MM.1S (cell line): ENCODE measurements at places on chromosomes 6 and 20.

DNA sequence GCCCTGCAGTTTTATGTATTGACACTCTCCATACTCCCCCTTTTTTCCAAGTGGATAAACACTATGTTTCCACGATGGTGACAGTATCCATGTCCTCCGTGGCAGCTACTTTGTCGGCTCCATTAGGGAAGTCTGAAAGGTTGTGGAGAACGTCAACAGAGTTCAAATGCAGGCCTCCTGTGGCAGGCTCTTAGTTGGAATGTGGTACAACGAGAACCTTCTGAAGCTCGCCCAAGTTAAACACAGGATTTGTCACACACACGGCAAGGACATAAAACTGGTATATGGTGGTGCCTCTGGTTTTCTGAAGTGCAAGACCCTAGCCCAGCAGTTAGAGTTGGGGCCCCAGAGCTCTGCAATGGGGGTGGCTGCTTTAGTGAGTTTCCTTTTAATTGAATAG, 187.0 kb upstream of the TAB2 start:
- DNase-seq = no peak

DNA sequence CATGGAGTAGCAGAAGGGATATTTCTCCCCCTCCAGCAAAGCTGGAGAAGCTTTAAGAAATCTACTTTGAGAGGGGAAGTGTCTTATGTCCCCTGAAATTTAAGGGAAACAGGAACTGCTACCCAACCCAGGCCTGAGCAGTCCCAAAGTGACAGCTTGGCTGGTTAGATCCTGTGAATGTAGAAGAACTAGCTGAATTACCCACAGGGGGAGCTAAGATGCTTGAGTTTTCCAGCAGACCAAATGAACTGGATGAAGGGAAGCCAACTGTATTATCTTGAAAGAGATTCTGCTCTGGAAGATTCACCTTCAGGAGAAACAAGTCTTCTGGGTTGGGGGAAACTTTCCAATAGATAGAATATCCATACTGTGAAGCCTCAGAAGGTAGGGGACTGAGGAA, 303.3 kb upstream of the MMS22L start:
- no peak for DNase-seq

GRCh38 chr6:149132336-149132735, 185.2 kb upstream of the TAB2 start:
- no peak for DNase-seq

DNA sequence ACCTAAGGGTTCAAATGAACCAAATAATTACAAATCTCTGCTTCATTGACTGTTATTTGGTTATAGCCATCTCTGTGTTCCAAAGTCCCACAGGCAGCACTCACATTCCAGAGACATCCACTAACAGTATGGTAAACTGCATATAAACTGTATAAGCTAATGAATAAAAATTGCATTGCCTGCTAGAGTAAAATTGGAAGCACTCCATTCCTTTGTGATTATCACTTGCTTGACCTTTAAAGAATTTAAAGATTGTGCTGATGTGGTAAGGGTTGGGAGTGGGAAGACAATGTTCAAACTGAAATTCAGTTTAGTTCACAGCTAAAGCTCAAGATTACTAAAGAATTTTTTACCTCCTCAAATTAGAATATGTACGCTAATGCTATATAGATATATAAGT, 31.0 kb upstream of the OSTM1 start:
- no peak for DNase-seq

DNA sequence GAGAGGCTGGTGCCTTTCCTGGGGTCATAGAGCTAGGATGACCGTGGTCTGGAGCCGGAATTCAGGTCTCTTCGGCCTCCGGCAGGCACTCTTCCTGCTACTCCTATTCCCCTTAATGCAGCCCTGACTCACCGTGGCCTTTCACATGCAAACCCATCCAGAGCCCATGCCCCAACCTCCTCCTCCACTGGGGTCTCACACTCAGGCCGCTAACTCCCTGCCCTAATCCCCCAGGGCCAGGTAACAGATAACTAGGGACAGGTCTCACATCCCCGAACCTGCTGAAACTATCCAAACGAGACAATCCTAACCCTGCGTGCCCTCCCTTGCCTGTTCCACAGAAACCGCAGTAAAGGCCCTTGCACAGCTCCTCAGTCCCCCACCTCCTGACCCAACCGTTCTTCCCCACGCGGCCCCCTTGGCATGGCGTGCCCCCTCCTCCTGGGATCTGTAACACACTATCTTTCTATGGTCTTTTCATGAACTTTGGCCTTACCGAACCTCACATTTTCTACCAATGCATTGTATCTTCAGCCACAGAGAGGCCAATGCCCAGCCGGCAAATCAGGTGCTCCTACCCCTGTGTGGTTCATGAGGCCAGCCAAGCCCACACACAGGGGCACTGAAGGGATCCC, 245.4 kb upstream of the EXOC2 start:
- DNase-seq = no peak

GRCh38 chr20:25553819-25554296, 31.5 kb downstream of the NINL start:
- DNase-seq = no peak

- DNase-seq = no peak
These were observed 73.8 kb upstream of the TULP1 start for GRCh38 chr6:35586542-35586941.

- DNase-seq = no peak
These were observed 392 bp upstream of the SLC2A10 start for GRCh38 chr20:46709055-46709458.

- DNase-seq = no peak
These were observed 5.9 kb downstream of the ULBP1 start for GRCh38 chr6:149969635-149970034.

GRCh38 chr6:159761129-159761872, 544 bp upstream of the ACAT2 start:
- DNase-seq = peak; percentile 29

DNA sequence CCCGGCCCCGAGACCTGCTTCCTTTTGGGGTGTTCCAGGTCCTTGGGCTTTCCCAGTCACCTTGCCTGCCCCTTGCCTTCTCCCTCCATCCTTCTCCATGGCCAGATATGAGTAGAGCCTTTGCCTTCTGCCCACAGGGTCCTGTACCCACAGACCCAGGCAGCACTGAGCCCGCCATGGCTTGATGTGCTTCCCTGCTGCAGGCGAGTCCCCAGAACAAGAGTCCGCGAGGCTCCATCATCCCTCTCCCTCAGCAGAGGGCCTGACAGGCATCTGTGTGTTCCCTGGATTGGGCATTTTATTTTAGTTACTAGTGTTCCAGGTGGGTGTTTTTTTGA, 21.9 kb downstream of the PYGB start:
- no peak for DNase-seq

DNA sequence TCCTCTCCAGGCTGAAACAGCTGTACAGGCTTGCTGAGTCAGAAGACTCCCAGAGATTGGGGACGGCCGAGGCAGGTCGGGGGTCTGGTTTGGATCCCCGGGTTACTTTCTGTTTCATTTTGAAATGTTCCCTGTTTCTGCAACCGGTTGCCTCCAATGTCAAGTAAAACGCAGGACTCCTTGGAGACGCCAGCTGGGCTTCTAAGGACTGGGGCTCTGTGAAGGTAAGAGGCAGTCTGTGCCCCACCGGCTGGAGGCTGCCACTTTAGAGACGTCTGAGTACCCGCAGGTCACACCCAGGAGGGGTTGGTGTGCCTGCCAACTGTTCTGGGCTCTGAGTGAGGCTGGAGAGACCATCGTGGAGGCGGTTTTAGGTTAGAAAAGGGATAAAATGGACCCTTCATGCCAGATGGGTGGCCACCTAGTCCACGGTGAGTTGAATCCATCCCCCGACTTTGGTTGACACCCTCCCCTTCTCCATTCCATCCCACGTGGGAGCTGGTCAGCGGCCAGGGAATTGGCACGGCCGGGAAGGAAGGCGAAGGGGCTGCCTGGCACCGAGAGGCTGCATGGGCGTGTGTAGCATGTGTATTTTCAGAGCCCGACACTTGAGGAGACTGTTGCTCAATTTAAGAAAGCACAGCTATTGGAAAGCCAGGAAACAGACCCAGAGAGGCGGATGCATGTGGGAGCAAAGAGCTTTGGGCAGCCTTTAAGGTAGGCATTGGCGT, 240.9 kb downstream of the PHACTR1 start:
- peak; percentile 25 for DNase-seq

GRCh38 chr6:132819405-132820161, 5.2 kb downstream of the RPS12 start:
- no peak for DNase-seq

DNA sequence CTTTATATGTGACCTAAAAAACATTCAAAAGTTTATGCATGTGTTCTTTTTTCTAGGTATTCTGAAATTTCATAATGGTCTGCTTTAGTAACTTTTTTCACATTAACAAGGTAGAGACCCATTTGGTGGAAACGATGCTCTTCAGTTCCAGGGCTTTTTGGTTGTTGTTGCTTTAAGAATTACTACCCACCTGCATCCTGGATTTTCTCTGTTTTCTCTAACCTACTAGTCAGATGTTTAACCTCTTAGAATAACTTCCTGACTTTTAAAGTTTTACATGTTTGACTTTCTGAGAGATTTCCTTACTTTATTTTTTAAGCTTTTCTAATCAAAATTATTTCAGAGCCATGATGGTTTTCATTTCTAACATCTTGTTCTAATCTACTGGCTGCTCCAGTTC, 14.9 kb downstream of the TULP4 start:
- DNase-seq = no peak

- peak; percentile 32 for DNase-seq
These were observed 22.2 kb downstream of the PGBD1 start for GRCh38 chr6:28303570-28303969.

GRCh38 chr6:42239333-42239732, 21.7 kb upstream of the MRPS10 start:
- DNase-seq = no peak

DNA sequence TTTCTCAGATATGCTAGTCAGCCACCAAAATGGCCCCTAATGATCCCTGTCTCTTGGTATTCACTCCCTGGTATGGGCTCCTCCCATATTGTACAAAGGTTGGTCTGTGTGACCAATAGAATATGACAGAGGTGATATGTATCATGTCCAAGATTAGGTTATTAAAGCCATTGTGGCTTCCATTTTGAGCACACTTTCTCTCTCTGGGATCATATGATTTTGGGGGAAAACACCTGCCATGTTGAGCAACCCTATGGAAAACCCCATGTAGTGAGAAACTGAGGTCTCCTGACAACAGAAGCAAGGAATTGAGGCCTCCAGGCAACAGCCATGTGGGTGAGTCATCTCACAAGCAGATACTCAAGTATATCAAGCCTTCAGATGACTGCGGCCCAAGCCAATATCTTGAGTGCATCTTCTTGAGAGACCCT, 7.1 kb upstream of the ZNF318 start:
- no peak for DNase-seq

- no peak for DNase-seq
These were observed 10.4 kb downstream of the GCNT2 start for GRCh38 chr6:10531503-10531902.

- DNase-seq = peak; percentile 86
These were observed 16.3 kb upstream of the SMAP1 start for GRCh38 chr6:70651326-70651905.

DNA sequence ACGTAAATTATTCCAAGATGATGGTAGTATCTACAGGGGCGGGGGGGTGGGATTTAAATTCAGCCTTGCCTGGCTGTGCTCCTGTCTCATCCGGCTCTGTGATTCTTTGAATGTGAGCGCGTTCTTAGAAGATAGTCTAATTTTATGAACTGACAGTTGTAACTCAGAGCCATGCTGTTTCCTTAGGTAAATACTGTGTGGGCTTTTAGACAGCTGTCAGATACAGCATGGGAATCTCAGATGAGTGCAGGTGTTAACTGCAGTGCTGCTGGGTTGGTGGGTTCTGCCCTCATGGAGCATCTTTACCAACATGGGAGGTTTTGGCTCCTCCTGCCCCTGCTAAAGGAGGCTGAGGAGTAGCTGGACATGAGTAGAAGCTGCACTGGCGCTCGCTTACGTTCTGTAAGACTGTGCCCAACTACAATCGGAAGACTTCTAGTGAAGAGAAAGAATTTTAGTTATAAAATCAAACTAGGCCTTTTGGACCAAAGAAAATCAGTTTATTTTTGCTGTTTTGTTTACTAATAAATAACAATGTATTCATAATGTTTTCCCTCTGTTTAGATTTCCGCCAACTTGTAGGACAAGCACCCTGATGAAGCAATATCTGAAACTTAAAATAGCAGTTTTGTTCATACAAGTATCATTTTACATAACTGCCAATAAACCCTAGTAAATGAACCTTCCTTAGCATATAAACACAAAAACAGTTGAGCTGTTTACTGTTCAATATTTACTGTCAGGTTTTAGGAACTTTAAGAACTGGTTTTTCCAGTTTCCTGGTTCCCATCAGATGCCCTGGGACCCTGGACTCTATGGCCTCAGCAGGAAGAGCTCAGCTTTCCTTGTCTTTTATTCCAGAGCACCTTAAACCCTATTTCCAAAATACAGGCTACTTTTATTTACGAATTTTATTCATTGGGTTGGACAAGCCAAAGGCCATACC, 66.1 kb downstream of the FAM120B start:
- no peak for DNase-seq

- no peak for DNase-seq
These were observed 25.1 kb downstream of the CHMP4B start for GRCh38 chr20:33836277-33836676.

DNA sequence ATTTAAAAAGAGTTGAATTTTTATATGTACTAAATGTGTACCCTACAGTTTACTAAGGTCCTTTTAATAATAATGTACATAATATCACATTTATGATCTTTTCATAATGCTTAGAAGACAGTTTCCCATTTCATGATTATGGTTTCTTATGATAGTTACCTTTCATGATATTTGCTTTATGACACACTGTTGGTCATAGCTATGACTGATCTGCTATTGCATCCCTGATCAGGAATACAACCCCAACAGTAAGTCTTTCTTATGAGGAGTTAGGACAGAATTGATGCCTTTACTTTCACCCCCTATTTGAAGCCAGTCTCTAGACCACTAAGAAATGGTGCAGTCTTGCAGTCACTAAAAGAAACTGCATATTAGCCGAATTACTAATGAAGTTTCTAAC, 31.0 kb downstream of the LCA5 start:
- DNase-seq = no peak

DNA sequence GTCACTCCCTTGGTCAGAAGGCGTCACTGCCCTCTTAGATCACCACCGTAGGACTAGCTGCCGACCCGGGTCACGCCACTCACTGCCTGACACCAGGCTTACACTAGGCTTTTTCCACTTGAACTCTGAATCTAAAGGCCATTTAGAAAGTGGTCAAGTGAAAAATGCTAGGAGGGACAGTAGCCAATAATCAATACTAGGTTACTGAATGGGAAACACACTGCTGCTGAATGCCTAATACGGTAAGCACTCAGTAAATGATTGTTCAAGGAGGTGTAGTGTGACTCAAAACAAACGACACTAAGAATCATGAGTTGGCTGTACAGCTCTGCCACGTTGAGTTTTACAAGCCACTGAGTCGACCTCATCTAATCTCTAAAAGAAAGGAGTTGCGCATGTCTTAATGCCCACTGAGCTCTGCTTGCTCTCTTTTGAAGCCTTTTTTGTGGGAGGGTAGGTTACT, 760 bp upstream of the IBTK start:
- DNase-seq = no peak

- DNase-seq = no peak
These were observed 148.7 kb upstream of the NEDD9 start for GRCh38 chr6:11380969-11381744.

DNA sequence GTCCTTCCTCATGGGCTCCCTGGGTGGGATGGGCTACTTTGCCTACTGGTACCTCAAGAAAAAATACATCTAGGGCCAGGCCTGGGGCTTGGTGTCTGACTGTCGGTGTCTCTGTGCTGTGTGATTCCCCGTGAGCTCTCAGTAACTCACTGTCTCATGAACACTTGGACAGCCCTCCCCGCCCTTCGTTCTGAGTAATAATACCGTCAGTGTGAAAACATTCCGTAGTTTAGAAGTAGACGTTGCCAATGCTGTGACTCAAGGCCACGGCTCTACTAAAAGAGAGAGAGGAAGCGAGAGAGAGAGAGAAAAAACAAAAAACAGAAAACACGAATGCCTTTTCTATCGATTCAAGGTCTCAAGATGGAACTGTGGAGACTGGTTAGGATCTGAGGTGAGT, 31.8 kb downstream of the FITM2 start:
- DNase-seq = no peak
